Mesenteric fat pad (tissue), 1 donor: ENCODE measurements at places on chromosomes 7 and 10.

DNA sequence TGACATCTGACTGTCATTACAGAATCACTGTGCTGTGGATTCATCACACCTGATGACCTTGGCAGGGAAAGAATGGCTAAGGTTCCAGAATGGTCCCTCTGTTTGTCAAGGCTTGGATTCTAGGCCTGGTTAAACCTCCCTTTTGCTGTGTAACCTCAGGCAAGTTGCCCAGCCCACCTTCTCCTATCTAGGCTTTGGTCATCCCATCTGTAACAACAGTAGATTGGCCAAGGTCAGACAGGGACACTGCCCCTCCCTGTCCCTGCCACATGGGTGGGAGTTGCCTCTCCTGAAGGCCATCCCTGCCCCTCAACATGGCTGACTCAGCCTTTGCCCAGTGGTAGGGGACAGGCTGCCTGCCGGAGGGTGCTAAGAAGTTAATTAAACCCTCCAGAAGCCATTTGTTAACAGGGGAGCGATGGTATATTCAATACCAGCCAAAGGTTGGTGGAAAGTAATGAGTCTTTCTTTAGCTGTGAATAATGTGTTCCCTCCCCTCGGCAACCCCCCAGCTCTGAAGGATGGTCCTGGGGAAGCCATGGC lies 149.8 kb upstream of the PCBD1 start:
- peak; percentile 49 for DNase-seq

DNA sequence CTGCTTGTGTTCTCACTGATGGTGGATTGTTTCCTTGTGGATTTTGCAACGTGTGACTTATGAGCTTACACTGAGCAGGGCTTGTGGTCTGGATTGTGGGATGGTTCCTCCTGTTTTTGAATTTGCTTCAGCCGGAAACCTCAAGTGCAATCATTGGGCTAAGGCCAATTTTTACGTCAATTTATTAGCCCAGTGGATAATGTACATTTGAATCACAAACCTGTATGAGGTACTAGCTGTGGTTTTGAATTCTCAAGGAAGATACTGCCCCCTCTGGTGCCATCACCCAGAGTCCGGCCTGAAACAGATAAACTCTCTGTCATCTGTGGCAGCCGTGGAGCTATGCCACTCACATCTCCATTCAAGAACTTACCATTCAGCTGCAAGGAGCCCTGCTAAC lies 7.3 kb upstream of the ZNF777 start:
- DNase-seq: no peak

GRCh38 chr7:158407581-158408317 lies 179.9 kb downstream of the PTPRN2 start:
- DNase-seq: no peak

DNA sequence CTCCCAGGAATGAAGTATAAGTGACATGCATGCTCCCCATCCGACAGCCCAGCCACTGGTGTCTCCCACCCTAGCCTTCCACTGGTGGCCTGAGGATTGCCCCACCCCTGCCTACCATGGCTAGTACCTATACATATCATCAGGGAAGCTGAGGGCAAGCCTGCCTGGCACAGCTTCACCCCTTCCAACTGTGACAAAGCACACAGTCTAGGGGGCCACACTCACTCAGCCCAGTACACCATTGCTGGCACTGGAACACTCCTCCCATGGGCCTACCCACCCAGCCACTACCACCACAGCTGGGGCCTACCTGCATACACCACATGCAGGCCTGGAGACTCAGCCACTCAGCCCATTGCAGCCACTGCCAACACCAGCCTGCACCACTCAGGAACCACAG lies 393.1 kb upstream of the STEAP1 start:
- no peak for DNase-seq

DNA sequence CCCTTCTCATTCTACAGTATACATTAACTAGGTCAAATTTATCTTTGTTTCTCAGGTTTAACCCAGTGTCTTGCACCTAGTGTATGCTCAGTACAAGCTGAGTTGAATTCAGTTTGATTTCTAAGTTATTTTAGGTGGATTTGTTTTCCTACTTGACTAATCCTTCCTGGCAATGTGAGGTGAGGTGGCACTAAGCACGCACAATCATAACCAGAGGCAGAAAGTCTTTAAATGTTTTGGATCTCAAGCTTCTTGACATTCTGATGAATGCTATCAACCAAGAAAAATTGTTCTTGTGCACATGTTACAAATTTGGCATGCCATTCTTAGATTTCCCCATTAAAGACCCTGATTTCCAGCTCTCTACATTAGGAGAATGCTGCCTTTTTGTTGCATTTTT lies 3.2 kb downstream of the BZW2 start:
- DNase-seq: no peak

DNA sequence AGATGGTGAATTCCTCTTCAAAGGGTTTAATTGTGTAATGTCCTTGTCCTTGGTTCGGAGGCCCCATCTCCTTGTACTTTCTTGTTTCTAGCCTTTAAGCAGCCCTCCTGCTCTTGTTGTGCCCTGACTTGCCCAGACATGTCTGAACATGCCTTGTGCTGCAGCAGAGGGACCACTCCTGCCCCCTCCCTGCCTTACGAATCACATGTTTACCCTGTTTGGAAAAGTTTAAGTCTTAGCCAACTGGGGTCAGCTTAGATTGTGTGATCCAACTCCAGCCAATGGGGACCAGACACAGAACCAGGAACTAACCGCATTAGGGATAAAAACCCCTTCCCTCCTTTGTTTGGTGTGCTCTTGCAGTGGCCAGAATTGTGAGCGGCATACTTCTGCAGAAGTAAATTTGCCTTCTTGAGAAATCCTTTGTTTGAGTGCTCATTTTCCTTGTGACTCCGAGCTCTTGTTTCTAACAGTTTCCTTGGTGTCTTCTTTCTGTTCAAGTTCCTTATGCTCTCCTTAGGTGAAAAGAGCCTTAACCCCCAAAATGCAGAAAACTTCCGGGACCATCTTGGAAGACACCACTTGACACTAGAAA lies 29.4 kb downstream of the CLRN3 start:
- DNase-seq: no peak

GRCh38 chr10:128907155-128907941 lies 559.7 kb upstream of the MGMT start:
- no peak for DNase-seq

DNA sequence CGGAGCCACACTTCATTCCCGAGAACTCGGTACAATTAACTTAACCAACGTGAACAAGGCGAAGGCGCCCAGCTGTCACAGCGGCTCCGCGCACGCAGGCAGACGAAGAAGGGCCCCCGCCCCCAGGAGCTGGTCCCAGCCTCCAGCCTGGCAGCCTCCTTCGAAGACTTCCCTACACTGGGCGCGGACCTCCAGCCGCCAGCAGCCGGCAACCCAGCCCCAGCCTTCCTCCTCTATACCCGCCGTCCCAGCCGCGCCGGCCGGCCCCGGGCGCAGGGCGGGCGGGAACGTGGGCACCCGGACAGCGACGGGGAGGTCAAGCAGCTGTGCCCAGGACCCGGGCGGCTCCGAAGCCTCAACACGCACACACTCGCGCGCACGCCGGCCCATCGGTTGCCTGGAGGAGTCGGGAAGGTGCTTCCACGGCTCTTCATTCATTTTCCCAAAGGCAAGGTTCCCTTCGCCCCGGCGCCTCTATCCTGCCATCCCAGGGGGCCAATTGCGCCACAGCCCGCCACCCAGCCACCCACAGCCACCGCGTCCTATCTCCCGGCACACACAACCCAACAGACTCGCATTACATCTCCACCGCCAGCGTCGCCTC lies 1.6 kb downstream of the CHST15 start:
- DNase-seq: no peak

DNA sequence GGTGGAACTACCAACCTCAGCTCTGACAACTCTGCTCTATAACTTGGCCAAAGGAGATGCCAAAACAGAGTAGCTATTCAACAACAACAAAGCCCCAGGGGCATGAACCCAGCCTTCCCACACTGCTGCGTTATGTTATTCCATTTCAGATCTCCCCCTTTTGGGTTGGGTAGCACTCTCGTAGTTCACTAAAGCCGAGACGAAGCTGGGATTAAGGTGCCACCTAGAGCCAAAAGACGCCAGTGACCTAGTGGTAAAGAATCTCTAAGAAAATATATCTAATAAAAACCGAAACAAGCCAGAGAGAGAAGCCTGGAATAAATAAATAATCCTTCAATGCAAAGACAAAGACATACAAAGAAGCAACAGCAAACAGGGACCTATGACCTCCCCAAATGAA lies 217.3 kb downstream of the HERPUD2 start:
- DNase-seq: no peak

DNA sequence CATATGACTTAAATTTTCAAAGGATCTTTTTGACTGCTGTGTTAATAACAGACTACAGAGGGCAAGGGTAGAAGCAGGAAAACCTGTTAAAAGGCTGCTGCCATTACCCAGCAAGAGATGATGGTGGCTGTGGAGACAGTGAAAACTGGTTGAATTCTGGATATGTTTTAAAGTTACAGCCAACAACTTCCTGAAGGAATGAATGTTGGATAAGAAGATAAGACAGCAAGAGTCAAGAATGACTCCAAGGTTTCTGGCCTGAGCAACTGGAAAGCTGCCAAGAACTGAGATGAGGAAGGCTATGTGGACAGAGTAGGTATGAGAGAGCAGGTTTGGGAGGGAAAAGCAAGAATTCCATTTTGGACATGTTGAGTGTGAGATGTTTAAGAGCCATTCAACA lies 19.1 kb downstream of the CNOT4 start:
- DNase-seq: no peak

DNA sequence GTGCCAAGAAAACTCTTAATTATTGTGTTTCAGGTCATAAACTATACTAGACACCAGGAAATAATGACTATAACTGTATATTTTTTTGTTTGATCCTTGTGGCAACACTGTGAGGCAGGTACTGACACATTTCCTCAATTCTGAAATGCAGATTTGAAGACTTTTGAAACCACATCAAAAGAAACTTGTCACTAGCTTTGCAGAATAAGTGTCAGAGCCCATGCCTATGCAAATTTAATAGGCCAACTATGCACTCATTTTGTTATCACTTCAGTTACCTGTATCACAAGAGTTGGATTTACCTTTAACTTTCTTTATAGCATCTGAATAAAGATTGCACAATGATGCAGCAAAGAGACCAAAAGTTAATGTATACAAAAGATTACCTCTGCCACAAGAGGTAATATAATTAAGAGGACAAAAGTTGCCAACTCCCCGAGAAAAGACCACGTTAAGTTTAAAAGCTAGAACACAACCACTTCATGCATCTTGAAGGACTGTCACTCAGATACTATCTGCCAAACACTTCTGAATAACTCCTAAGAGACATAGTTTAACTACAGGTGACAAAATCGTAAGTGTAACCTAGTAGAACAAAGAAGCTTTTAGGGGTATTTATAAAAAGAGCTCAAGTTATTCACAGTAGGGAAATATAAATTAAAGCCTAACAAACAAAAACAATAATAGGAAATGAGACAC lies 80.5 kb downstream of the ELAPOR2 start:
- no peak for DNase-seq

GRCh38 chr7:114916261-114916892 lies 5.5 kb upstream of the MDFIC start:
- no peak for DNase-seq

DNA sequence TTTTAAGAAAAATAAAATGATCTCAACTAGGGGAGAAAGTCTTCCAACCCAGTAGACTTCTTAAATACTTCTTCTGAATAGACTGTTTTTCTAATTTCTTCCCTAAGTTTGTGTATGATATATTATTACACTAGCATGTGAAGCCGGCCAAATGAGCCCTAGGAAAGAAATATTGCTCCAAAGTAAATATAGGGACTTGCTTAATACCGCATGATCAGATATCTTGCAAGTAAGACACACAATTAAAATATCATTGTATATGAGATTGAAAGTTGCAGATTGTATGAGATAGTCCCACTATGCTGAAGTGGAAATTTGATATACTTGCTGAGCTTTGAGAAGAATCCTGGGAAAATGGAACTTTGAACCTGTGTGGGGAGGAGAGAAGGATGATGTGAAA lies 225.7 kb downstream of the BAMBI start:
- DNase-seq: no peak

DNA sequence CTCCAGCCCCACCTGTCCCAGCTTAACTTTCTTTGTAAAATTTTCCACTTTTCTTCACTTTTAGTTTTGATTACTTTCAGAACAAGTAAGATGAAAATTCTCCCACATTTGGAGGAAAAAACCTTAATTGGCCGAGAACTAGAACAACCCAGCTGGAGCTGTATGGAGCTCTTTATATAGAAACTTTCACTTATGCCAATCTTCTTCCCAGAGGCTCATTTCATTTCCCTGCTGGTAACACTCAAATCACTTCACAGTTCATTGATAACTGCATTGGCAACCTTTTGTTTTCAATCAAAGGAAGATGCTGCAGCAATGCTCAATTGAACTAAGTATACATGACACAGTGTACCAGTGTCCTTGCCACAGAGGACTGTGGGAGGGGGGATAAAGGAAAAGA lies 176.2 kb upstream of the NOBOX start:
- no peak for DNase-seq

DNA sequence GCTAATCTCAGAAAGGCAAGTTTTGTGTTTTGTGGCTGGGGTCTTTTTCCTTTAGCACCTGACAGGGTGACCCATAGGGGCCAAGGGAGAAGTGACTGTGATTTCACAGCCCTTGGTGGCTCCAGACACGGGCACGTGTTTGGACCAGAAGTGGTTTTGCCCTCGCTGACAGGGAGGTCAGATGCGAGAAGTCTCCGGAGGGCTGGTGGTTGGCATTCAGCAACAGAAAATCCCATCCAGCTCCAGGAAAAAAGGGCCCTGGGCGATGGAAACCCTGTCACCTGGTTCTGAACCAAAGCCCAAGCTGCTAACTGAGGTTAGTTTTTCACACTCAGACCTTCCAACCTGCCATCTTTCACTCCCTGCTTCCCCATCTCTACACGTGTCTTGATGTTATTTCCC lies 272.9 kb downstream of the TRIL start:
- no peak for DNase-seq

GRCh38 chr10:71436268-71437125 lies 39.8 kb downstream of the CDH23 start:
- no peak for DNase-seq

DNA sequence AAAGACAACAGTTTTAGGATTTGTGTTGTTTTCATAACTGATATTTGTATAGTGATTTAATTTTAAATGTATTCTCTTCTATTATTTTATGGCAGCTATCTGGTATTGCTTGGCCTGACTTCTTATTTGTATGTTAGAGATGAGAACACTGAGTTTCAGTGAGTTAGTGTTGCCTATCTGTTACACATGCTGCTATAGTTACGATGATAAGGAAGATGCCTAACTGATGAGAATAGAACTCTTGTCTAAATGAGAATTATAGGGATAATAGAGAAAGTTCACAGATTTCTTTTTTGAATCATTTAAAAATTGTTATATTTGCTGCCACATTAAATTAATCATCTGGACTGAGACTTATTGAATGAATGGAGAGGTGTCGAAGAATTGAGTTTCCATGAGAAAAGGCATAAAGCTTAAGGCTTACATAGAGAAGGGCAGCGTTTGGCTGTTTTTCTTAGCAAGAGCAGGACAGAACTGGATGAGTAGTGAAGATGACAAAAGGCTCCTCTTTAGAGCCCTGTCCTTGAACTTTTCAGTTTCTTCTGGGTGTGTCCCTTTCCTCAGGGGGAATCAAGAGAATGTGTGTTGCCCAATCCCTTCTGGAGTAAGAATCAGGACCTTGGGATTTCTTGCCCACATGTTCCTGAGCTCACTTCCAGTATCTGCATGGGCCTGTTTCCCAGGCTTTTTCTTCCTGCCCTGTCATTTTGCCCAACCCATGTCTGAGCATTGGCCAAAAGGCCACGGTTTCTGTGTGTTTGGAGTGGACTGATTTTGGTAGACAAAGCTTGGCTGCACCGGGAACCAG lies 195.6 kb upstream of the CSTF2T start:
- DNase-seq: peak; percentile 72
